ENCODE measurements at places on chromosomes 6 and 20. TPM values are rescaled to one million over a fixed set of nuclear protein-coding genes. Genes with fewer than 3 reads are reported as not detected.

DNA sequence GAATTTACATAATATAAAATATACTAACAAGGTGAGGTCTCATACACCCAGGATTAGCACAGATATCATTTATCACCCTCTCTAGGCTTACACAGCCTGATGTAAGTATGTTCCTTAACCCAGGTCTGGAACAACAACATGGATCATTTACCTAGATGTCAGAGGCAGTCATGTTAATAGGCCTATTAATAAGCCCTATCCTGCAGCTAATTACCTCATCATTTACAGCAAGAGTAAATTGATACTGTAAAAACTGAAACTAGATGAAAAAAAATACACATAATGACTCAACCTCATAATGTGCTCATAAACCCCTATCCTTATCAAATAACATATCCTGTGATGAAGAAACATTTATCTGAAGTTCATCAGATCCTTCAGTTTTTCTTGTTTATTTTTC lies 334.3 kb upstream of the MANEA start:
- DNase-seq = no peak
- no peaks in the 10 kb centered on the region for H3K36me3 ChIP-seq
- H3K4me1 ChIP-seq = no peaks in the 10 kb centered on the region
- no peak overlapping the region for H3K27ac ChIP-seq
- no peak overlapping the region for H3K4me3 ChIP-seq

DNA sequence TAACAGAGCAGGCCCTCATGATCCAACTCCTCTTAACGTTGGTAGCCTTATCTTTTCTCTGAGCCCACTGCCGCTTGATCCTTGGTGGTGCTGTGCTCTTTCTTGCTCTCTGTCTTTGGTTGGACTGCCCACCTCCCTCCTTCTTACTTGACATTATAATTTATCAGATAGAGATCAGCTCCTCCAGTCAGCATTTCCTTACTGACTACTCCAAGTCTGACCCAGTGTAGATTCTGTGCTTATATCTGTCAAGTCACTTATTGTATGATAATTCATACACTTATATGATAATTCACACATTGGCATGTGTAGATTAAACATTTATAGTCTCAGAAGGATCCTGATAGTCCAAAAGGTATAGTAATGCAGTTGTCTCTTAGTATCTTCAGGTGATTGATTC lies 18.1 kb downstream of the PTPRA start:
- H3K27ac ChIP-seq = no peak overlapping the region
- H3K36me3 ChIP-seq = no peaks in the 10 kb centered on the region
- no peaks in the 10 kb centered on the region for H3K27me3 ChIP-seq

Gene TRIM15
- total RNA-seq = not detected

DNA sequence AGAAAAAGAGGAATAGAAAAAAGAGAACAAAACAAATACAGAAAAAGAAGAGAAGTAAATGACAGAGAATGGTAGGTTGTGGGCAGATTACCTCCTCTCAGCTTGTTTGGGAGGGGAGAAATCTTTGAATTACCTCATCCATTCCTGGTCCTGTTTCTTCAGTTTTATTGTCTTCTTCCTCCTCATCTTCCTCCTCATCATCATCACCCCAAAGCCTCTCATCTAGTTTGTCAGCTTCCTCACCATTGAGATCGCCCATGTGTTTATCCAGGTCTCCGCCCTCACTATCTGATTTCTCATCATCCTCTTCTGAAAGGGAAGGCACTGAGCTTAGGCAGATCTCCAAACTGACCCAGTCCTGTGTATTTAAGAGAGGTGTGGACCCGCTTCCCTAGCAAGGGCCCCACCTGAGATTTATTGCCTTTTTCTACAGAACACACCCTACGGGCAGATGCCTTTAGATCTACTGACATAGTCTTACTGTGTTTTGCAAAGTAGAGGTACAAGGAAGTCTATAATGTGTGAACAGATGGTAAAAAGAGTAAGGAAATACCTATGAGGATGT lies 24.2 kb upstream of the LYRM2 start:
- no peak overlapping the region for H3K4me3 ChIP-seq
- H3K36me3 ChIP-seq = peaks cover 29% of the 10 kb centered on the region
- no peak for DNase-seq
- no peak overlapping the region for H3K27ac ChIP-seq

DNA sequence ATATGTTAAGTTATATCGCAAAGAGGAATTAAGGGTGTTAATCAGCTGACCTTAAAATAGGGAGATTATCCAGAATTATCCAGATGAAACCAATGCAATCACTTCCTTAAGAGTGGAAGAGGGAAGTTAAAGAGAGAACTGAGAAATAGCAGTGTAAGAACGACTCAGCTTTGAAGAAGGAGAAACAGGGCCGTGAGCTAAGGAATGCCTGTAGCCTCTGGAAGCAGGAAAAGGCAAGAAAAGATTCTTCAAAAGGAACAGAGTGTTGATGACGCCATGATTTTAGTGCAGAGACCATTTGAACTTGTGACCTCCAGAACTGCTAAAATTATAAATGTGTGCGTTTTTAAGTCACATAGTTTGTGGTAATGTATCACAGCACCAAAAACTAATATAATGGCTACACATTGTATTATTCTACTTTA lies 32.7 kb downstream of the ILRUN start:
- no peak overlapping the region for H3K4me3 ChIP-seq
- H3K27me3 ChIP-seq = no peaks in the 10 kb centered on the region
- no peaks in the 10 kb centered on the region for H3K36me3 ChIP-seq
- H3K4me1 ChIP-seq = peaks cover 9% of the 10 kb centered on the region
- H3K27ac ChIP-seq = peak overlapping the region; percentile 19

DNA sequence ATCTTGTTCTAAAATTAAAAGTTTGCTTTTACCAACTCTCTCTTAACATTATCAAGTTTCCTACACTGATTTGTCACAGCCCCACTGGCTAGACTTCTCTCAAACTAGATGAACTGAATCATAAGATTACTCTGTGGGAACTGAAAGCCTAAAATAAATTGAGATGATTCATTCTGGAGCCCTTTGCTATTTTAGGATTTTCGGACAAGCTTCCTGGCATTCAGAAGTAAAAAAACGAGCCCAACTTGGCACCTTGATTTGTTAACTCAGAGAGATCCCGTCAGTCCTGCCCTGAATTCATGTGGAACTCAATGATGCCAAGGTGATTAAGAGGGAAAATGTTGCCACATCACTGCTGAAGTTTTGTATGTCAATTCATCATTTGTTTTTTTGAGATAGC lies 122.0 kb upstream of the NRSN1 start:
- H3K27ac ChIP-seq = no peak overlapping the region
- no peak overlapping the region for H3K4me3 ChIP-seq
- peaks cover under 1% of the 10 kb centered on the region for H3K27me3 ChIP-seq
- DNase-seq = no peak
- H3K4me1 ChIP-seq = peaks cover 5% of the 10 kb centered on the region

DNA sequence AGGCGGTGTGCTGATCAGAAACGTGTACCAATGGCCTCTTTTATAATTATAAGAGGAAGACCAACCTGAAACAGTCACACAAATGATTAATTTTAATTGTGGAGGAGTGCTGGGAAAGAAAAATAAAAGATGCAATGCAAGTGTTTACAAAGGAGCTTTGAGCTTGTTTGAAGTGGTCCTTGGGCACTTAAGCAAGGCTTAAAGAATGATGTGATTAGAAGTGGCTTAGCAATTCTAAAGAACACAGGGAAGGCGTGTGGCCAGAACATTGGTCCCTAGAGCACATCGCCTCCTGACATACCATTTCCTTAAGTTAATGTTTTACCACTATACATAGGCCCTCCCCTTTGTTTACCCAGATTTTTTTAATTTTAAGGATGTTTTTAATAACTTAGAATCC lies 26.1 kb downstream of the PTPN1 start:
- H3K27me3 ChIP-seq = no peaks in the 10 kb centered on the region
- no peak overlapping the region for H3K4me3 ChIP-seq
- peaks cover 10% of the 10 kb centered on the region for H3K4me1 ChIP-seq

Gene OPRL1
- 10.2 TPM for total RNA-seq

Gene TNF
- not detected for total RNA-seq

Gene HLA-DRB1
- total RNA-seq = 5.1 TPM

Gene NSFL1C
- 104 TPM for total RNA-seq

Gene EPPIN
- not detected for total RNA-seq

GRCh38 chr6:84769306-84769705 lies 4.9 kb upstream of the TBX18 start:
- H3K36me3 ChIP-seq = no peaks in the 10 kb centered on the region
- H3K4me3 ChIP-seq = no peak overlapping the region
- peaks cover 25% of the 10 kb centered on the region for H3K4me1 ChIP-seq
- H3K27ac ChIP-seq = no peak overlapping the region
- no peak for DNase-seq
